GM03348 (cell line): ENCODE measurements at places on chromosomes 7 and 10.

- peak; percentile 13 for DNase-seq
These were observed 26.7 kb upstream of the CD36 start for GRCh38 chr7:80611779-80612178.

GRCh38 chr7:8141070-8141469 lies 120.9 kb downstream of the ICA1 start:
- DNase-seq, result no peak

DNA sequence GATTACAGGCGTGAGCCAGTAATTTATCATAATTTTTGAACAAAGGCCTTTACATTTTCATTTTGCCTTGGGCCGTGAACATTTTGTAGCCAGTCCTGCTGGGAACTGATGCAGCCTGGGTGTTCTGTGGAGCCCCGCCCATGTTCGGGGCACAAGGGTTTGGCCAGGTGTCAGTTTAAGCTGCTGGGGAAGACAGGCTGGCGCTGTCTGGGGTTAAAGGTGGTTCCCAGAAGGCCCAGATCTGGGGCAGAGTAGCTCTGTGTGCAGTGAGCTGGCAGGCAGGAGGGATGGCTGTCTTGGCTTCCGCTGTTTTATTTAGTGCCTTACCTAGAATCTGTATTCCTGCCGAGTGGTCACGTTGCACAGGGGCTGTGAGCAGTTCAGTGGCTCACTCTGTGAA lies 50.2 kb downstream of the DOCK1 start:
- no peak for DNase-seq

DNA sequence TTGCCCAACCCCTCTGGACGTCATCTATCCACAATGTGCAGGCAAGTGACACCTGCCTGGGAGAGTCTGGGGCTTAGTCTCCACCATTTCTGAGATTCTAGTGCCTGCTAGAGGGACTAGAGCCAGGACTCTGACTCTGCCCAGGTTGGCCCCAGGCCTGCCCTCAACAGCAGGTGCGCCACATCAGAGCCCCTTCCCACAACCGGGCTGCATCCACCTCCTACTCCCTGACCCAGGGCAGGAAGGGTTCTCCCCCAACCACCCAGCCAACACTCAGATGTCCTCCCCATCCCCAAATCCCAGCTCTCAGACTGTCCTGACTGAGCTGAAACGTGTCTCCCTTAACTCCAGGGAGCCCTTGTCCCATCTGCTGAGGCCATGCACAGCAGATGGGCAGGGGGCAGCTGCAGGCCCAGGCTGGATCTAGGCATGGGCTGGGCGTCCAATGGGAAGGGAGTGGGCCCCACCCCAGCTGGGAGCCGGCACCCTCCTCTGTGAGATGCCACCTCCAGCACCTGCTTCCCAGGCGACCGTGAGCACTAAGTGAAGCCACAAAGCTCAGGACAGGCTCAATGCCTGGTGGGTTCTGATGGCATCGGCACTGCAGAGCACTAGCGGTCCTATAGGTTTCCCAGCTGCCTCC lies 49.2 kb downstream of the RASGEF1A start:
- DNase-seq, result no peak

DNA sequence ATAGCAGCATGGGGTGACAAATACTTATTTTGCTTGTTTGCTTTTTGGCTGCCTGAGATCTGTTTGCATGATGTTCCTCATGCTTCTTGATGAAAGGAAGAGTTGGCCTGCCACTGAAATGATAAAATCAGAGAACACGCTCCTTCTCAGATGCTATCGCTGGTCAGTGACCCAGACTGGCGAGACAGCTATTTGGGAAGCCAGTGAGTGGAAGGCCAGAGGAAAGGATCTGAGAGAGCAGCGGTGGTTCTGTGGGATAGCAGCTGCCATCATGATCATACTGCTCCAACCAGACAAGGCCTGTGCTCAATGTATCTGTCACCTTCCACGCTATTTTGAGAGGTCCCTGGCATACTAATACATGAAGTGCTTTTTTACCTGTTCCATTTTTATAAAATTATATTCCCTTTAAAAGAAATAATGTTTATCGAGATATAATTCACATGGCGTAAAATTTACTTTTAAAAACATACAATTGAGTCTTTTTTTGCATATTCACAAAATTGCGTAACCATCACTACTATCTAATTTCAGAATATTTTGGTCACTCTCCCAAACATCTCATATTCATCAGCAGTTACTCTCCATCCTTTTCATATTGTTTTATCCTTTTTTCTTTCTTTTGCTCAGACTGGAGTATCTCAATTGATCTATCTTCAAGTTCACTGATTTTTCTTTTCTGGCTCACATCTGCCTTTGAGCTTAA lies 695.1 kb downstream of the TNS3 start:
- DNase-seq, result no peak

DNA sequence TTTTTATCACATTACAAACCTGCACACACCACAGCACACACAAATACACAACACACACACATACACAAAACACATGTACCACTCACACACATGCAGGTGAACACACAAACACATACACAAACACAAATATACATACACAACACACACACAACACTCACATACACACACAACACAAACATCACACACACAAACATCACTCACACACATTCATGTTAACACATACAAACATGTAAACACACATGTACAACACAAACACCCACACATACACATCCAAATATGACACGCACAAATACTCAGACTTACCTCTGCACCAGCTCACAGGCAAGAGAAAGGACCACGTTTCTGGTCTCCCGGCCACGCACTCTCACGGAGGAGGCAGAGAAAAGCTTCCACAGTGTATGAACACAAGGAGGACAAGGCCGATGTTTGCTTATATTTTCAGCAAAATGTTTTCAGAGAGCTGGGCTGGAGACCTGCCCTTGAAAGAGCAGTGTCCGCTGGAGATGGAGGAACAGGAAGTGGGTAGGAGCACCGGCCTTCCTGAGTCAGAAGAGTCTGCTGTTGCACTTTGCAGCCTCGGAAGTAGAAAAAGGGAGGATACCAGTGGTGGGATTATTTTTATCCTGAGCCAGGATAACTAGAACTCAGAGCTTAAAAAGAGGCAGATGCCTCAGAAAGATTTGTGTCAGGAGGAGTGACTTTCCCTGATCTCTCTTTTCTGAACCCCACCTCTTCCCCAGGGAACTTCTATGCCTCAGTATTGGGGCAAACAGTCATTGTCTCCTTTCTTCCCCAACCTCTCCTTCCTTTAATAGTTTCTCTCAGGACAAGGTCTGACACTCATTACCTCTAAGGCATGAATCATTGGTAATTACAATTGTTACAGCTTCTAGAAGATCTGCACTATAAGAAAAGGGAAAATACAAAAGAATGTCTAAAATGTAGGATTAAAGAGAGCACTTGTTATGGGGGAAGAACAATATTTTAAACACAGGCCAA lies at the start of gene GIMAP6:
GIMAP6 (minus strand) TSS at position 520 of the 999 bp plus-strand sequence. CDS start 2,243 bp downstream, outside the sequence.
- DNase-seq, result no peak

- no peak for DNase-seq
These were observed 1.2 kb downstream of the PDZD7 start for GRCh38 chr10:101029520-101030295.

DNA sequence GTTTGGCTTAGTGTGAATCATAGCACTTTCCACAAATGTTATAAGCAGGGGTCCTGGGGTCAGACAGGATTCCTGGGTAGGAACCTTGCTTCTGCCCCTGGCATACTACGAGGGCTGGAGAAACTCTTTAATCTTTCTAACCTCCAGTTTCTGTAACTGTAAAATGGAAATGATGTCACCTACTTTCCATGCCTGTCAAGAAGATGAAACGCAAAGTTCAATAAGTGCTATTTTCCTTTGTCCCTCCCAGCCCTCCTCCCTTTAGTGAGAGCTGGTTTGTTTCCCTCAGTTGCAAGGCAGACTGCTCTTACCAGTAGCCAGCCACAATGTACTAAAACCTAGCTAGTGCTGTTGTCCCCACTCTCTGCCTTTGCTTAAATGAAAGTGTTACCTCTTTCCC lies 117.1 kb upstream of the HPS1 start:
- DNase-seq, result no peak

DNA sequence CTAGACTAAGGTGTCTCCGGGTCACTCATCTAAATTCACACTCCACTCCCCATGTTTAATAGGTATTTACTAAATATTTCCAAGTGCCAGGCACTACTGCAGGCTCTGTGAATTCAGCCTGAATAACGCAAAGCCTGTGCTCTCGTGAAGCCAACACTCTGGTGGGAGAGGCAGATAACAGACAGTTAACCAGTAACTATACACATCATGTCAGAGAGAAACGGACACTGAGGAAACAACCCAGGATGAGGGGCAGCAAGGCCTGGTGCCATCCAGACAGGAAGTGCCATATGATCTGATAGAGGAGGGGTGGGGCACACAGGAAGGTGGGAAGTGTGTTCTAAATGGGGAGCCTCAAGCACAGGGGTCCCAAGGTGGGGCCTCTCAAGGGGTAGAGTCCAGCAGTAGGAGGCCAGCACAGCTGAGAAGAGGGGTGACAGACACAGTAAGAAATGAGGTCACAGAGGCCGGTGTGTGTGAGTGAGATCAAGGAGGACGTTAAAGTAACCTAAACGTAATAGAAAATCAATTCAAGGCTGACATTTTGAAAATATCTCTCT lies 85.3 kb downstream of the LARP4B start:
- DNase-seq, result no peak

GRCh38 chr7:45430397-45430796 lies 143.8 kb upstream of the ADCY1 start:
- DNase-seq, result no peak

GRCh38 chr7:111470998-111471397 lies 91.3 kb downstream of the IMMP2L start:
- DNase-seq, result no peak
